Urothelium cell line (cell line): ENCODE measurements at places on chromosomes 4 and X.

DNA sequence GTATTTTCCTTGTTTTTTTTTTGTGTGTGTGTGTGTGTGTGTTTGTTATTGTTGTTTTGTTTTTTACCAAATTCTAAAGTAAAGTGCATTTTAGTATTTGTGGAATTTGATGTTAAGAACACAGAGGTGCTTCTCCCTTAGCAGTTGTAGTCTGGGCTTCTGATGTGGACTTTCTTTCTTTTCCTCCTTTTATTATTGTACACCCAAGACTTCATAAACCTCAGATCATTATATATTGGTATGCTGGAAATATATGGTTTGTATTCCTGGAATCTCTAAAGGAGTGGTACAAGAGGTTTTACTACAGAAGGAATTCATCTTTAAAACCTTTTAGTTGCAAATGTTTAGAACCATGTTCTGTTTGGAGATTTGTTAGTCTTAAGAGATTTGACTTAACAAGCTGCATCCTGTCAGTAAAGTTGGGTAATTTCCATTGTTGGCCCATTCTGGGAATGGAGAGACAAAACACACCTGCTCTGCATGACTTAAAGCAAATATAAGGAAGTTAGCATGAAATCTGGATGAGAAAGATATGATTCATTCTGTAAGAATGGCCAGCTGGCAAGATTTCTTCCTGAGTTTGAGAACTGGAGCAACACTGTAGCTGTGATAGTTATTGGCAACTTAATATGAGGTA is 64.0 kb downstream of the SMAD1 start:
- peak; percentile 56 for DNase-seq

- no peak for DNase-seq
Observed at GRCh38 chrX:110026099-110026844, 23.4 kb downstream of the TMEM164 start.

- no peak for DNase-seq
Observed at GRCh38 chr4:145066063-145066501, 31.9 kb downstream of the ANAPC10 start.

GRCh38 chr4:73335679-73336078 is 68.4 kb upstream of the ALB start:
- no peak for DNase-seq

DNA sequence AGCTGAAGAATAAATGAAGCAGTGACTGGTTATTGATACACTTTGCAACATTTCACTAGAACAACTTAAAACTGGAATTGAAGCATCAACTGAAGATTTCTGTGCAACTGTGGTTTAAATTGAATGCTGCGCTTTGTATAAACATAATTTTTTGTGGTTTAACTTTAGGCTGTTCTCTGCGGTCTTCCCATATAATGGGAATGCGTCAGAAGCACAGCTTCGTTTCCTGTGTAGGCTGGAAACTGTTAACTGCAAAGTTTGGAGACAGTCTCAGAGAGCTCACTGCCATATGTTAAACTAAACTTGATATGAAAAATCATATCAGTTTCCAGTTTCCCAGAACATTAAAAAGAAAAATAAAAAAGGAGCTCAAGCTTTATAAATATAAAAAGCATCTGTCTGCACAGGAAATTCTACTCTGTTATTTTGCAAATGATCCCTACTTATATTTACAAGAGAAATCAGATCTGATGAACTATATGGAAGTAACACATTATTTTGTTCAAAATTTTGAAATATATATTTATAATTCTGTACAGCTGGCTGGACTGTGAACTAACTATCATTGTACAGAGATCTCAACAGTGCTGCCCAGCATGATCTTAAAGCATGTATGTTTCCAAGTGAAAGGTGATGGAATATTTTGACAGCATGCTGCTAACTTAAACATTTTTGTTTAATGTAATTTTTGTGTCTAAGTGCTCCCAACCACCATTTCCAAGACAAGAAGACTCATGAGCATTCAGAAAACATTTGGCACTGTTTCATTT is 139.9 kb downstream of the NDST3 start:
- DNase-seq = peak; percentile 32

DNA sequence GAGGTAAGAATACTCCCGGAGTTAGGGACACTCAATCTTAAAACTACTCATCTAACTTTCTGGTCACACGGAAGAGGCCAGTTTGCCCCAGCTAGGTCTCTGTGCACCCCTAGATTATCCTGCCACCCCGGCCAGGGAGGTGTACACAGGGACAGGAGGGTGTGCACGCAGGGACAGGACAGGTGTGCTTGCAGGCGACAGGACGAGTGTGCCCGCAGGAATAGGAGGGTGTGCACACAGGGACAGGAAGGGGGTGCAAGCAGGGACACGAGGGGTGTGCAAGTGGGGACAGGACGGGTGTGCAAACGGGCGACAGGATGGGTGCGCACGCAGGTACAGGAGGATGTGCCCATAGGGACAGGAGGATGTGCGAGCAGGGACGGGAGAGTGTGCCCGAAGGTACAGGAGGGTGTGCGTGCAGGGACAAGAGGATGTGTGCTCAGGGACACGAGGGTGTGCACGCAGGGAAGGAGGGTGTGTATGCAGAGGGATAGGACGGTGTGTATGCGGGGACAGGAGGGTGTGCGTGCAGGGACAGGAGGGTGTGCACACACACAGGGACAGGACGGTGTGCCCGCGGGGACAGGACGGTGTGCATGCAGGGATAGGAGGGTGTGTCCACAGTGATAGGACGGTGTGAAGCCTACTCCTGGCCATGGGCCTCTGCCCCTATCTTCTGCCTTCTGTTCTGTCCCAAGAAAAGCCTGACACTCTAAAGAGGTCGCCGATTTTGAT is 4.1 kb downstream of the TMEM271 start:
- no peak for DNase-seq

GRCh38 chrX:154313147-154313546 is 17.6 kb downstream of the TKTL1 start:
- DNase-seq = no peak

DNA sequence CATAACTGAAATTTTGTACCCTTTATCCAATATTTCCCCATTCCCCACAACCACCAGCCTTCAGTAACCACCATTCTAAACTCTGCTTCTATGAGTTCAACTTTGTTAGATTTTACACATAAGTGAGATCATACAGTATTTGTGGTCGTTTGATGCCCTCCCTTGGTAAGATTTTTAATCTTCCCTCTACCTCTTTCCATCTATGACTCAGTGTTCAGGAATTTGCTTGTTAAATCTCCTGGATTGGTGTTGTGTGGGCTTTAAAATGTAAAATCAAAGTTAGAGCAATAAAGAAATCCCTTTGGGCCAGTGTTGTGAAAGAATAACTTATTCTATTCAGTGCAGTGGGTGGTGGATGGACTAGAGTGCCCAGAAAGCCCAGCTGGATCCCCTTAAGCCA is 37.4 kb downstream of the SLC16A2 start:
- peak; percentile 62 for DNase-seq

DNA sequence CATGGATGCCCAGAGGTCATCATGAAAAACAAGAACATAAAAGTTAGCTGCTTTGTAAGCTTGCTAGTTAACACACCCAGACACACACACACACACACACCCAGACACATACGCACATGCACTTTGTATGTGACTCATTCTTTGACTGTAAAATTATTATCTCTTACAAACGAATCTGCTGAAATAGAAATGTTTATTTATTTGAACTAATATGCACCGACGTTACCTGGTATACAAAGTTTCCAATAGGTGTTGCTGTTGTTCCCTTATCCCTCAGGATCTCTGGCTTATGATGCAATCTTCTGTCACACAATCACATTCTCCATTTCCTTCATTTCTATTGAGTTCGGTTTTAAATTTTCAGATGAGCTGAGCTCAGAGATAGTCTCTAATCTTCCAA is 209.3 kb downstream of the PTTG2 start:
- no peak for DNase-seq

GRCh38 chr4:46123913-46124755 is at the start of gene GABRG1:
TSS of gene GABRG1 (minus strand) at chr4:46124054. CDS start at chr4:46123913, 141 bp downstream.
- DNase-seq = no peak

GRCh38 chr4:103645991-103646390 is 73.8 kb downstream of the TACR3 start:
- peak; percentile 7 for DNase-seq

DNA sequence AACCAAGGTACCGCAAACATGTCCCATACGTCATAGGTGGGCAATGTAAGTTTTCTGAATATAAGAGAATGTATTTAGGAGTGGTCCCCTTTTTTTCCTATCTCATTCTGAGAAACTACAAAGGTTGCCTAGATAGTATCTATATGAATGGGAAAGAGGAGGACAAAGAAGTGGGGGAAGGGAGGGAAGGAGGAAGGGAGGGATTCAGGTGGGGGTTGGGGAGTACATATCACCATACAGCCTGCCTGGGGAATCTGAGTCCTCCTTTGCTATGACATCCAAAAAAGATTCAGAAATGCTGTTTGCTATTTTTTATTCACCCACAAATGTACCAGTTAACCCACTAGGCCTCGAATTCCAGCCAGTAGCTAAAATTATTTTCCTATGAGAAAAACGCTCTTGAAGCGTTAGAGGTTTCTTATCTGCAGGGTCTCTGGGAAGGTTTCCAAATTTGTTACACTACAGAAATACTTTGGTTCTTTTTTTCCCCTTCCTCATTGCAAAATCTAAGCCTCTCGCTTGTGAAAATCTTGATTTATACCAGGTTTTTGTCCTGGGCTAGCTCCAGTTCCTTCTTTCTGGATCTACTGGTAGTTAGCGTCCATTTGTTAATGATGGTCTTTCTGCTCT is 212.9 kb downstream of the NSUN7 start:
- no peak for DNase-seq

GRCh38 chr4:186104890-186105646 is 564 bp downstream of the FAM149A start:
- DNase-seq = peak; percentile 47

DNA sequence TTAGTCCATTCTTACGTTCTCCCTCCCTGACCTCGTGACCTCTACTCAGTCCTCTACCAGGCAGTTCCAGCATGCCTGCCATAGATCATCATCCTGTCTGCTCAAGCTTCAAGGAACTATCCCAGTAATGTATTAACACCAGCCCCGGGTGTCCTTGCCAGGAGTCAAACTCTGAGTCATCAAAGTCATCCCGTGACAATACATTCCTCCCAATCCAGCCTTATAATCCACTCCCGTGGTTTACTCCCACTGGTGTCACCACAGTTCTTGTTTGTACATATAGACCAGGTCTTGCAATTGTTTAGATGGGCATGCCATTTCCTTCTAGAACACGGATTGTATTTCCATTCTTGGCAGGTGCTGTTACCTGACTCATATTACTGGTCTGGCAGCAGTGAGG is 68.7 kb upstream of the TAB3 start:
- DNase-seq = peak; percentile 26

- no peak for DNase-seq
Observed at GRCh38 chrX:48785540-48786214, 713 bp upstream of the GATA1 start.

- DNase-seq = peak; percentile 6
Observed at GRCh38 chrX:99703473-99703872, 706.6 kb downstream of the PCDH19 start.

DNA sequence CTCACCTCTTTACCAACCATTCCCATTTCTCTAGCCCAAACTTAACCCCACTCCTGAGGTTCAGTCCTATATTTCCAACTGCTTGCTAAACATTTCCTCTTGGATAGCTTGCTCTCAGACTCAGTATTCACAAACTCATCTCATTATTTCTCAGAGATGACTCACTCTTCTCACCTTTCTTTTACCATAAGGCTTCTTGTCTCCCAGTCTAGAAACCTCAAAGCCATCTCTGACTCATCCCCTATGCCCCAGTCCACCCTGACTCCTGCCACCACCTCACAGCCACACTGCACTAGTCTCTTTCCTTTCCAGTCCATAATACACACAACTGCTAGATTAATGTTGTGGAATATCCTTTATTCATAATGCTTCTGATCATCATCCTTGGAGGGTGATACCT is 4.8 kb downstream of the FRMPD3 start:
- DNase-seq = peak; percentile 57

- DNase-seq = no peak
Observed at GRCh38 chr4:103306870-103307375, 108.8 kb upstream of the CENPE start.

GRCh38 chr4:2953496-2953895 is 9.7 kb downstream of the NOP14 start:
- DNase-seq = no peak

- no peak for DNase-seq
Observed at GRCh38 chr4:181582595-181582994, 660.6 kb upstream of the TENM3 start.

DNA sequence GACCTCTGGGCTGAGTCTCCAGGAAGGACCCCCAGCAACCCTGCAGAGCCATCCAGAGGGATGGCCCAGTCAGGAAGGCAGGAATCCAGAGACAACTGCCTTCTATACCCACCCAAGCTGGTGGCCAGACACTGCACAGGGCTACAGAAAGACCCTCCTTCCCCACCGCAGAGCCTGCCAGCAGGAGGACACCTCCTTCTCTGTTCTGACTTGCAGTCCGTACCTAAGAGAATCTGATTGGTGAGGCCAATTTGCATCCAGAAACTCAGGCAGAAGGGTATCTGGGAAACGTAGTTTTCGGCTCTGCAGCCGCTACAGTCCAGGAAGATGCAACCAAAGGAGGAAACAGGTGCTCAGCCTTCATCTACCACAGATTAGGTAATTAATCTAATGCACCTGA is 155.4 kb upstream of the FRG1 start:
- no peak for DNase-seq

DNA sequence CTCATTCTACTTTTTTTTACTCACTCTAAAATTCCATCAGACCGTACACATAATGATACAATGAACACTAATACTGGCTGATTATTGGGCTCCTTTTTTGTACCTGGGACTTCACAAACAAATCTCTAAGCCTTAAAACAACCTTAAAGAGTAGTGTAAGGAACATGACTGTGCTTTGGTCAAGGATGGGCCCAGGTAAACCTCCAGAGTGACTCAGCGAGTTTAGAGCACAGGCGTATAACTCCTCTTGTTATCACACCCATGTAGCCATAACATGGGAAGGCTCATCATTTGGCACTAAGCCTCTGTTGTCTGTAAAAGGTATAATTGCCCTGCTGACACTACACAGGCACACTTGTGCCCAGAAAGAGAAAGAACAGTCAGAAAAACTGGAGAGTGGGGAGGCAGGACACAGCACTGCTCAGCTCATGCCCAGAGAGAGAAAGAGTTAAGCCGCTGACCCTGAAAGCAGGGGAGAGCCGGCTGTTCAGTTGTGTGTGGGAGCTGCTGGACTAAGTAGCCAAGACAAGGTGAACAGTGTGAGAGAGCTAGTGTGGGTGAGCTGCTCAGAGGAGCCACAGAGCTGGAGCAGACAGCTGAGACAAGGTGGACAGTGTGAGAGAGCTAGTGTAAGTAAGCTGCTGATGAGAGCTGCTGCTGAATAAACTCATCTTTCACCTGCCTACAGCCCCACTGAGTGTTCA is 319.6 kb upstream of the BMP3 start:
- no peak for DNase-seq

DNA sequence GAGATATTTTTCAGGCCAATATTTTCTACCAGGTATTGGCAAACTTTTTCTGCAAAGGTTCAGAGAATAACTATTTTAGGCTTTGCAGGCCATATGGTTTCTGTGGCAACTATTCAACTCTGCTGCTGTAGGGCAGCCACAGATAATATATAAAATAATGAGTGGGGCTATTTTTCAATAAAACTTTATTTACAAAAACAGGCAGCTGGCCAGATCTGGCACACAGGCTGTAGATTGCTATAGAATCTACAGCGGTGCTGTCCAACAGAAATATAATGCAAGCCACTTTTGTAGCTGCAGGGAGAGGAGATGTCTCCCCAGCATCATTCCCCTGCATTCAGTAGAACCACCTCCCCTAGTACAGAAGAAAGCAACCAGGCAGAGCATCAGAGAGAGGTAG is 97.6 kb upstream of the BCOR start:
- no peak for DNase-seq

GRCh38 chr4:153040677-153041076 is 104.6 kb downstream of the FHDC1 start:
- DNase-seq = no peak

GRCh38 chr4:78297116-78297800 is 240.1 kb downstream of the FRAS1 start:
- no peak for DNase-seq
